NCI-H2227 treated with DMSO at 0.1 percent for 48 hours (cell line): ENCODE measurements at places on chromosomes 5 and 9.

DNA sequence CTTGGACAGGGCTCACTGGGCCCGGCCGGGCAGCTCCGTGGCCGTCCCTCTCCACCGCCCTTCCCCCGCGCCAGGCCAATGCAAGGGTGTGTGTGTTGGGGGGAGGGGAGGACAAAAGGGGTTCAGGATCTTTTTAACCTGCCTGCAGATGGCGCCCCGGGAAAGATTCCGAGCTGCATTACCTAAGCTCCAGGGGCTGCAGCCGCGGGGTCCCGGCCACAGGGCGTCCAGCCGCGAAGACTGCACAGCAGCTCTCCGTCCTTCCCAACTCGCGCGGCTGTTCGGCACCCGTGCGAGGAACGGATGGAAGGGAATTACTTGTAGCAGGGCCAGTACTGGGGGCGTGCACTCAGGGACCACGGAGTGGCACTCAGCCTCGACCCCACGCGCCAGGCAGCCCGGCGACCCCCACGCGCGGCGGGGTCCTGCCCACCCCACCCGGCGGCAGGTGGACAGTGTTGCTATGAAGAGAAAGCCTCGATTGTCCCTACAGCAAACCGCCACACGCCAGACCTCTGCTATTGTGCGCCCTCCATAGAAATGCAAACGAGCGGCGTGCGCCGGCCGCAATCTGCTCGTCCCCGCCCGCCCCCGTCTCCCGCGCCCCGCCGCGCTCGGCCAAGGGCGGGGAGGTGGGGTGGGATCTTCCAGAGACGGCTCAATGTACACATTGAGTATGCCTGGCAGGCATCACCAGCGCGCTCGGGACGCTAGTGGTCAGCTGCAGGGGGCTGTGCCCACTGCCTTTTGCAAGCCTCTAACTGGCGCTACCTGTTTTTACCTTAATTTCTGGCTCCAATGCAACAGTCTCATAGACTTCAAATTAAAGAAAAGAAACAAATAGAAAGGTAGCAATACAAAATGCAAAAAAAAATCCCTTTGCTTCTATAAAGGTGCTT lies 796 bp upstream of the GADD45G start:
- DNase-seq, result peak; percentile 48

- no peak for DNase-seq
Observed at GRCh38 chr9:89863141-89863540, 258.3 kb downstream of the GADD45G start.

- no peak for DNase-seq
Observed at GRCh38 chr9:2681981-2682380, 35.3 kb upstream of the KCNV2 start.

DNA sequence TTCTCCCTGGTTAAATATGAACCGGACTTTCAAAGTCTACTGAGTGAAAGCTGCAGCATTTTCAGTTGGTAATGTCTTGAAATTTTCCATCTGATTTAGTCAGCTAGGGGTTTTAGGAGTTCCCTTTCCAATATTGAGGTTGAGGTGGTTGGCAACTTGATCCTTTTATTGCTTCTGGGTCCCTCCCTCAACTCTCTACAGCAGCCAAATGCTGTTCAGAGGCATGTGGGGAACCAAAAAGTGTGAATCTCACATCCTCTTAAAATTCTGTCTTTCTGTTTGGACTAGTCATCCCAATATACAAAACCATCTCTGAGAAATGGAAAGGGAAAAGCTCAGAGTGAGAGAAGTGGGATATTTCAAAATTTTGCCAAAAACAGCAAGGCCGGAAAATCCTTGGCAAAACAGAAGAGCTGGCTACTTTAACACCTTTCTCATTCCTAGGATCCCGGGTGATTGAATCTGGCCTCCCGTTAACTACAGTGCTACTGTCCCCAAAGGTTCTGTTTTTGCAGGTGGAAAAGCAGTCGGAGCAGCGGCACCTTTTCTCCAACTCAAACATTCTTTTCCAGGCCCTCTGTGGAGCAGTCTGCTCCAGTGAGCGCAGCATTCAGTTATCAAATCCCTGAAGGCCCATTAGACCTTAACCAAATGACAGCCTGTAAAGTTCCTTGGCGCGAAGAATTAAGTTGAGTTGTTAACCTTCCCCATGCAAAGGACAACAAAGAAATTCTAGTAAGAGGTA lies 345.9 kb upstream of the NUDT12 start:
- no peak for DNase-seq

GRCh38 chr5:181053488-181054121 lies 13.5 kb downstream of the BTNL9 start:
- DNase-seq, result no peak

- no peak for DNase-seq
Observed at GRCh38 chr9:29038332-29038731, 1465.1 kb upstream of the C9orf72 start.

GRCh38 chr5:109997161-109997560 lies 307.4 kb downstream of the MAN2A1 start:
- no peak for DNase-seq

DNA sequence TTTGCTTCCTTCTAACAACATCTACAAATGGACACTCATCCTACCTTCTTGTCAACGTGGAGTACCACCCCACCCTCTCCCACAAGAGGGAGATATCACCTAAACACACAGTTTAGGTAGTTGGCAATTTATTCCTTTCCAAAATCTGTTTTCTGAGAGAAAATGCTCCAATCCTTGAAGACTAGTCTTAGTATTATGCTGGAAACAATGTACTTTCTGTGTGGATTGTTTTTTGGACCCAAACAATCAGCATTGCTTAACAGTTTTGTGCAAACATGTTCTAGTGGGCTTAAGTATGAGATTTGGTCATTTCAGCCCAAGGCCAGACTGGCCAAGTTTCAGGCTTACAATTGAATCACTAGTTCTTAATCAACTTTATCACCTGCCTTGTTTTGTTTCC lies 359.1 kb downstream of the ARHGEF28 start:
- DNase-seq, result no peak

DNA sequence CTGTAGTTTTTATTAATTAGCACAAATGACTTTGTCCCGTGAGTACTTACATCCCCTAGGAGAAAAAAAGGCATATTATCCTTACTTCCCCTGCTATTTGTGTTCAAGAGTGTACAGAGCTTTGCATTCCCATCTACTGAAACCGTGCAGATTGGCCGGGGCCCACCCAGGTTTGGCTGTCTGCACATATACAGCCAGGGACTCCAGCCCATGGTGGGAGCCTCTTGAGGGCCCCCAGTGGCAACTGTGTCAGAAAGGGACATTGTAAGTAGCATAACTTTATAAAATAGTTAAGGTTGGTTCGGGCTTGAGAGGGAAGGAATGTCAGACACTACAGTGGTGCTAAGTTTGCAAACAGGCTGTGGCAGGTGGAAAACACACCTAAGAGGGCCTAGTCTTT lies 24.7 kb downstream of the PHF2 start:
- DNase-seq, result no peak

- DNase-seq, result no peak
Observed at GRCh38 chr9:92713528-92713927, 43.6 kb upstream of the IPPK start.

DNA sequence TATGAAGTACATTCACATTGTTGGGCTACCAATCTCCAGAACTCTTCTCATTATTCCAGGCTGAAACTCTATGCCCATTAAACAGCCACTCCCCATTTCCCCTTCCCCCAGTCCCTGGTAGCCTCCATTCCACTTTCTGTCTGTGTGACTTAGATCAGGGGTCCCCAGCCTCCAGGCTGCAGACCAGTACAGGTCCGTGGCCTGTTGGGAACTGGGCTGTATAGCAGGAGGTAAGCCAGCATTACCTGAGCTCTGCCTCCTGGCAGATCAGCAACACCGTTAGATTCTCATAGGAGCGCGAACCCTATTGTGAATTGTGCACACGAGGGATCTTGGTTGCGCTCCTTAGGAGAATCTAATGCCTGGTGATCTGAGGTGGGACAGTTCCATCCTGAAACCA lies 23.1 kb downstream of the ZNF618 start:
- no peak for DNase-seq

DNA sequence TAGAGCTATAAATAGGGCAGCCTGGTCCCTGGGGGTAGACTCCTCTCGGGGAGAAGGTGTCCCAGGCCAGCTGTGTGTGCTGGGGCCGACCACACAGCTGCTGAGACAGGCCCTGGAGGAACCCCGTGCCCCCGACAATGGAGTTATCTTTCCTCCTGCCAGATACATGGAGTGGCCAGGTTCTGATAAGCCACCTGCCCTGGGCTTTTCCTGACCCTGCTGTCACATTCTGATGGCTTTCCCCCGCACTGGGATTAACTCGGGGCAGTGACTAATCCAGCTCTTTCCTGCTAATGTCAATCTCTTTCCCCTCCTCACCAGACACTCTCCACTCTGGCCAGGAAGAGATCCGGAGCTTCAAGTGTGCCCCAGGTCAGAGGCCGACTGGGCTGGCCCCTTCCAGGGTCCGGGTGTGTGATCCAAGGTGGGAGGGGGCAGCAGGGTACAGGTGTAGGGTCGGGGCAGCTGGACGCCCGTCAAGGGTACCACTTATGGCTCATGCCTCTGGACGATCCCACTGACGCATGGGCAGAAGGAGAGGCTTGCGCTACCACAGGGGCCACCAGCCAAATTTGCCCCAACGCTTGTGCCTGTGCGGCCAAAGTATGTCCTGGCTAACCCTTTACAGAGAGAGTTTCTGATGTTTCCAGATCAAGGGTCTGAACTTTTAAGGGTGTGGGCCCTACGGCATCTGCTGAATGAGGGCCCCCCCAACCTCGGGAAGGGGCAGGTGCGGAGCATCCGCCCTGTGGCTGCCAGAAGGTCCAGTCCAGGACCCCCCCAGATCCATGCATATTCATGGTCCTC lies 20.6 kb upstream of the COL5A1 start:
- DNase-seq, result no peak

DNA sequence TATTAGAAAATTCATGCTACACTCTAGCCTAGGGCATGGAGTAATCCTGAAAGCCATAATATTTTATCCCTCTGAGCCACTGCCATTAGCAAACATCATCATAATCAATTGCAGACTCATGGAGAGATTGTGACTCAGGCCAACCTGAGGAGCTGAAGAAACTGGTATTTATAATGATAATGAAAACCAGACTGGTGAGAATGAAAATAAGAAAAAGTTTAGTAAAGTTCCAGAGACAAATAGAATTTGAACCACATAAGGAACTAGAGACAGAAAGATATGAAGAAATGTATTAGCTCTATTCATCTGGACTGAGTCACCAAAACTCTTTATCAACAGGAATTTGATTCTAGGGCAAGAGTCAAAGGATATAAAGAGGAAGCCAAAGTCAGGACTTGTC lies 158.7 kb downstream of the DRD1 start:
- DNase-seq, result no peak

- peak; percentile 45 for DNase-seq
Observed at GRCh38 chr9:16625811-16626210, 244.7 kb downstream of the BNC2 start.

DNA sequence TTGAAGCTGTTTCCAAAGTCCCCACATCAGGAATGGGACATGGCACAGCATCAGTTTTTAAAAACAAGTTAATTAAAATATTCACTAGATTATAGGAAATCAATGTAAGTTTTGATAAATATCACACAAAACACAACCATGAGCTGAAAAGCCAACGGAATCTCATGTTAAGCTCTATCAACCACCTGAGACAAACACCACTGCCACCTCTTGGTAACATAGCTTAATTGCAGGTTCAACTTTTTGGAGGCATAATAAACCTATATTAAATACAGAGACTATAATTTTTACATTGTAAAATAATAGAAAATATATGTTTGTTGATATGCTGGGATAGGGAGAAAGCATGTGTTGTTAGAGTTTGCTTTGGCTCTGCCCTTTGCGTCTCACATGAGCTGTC lies 126.1 kb downstream of the SV2C start:
- DNase-seq, result no peak

- DNase-seq, result no peak
Observed at GRCh38 chr5:159301466-159301865, 28.8 kb downstream of the IL12B start.

- DNase-seq, result no peak
Observed at GRCh38 chr9:75893106-75893505, 2.6 kb downstream of the PCSK5 start.
